ENCODE measurements at places on chromosomes 1 and 21.

- peak; percentile 44 for DNase-seq
Measured at GRCh38 chr1:207917080-207917479, 6.2 kb upstream of the CD34 start.

GRCh38 chr1:27536010-27536757 lies 46.2 kb upstream of the WASF2 start:
- no peak for DNase-seq

- DNase-seq = no peak
Measured at GRCh38 chr21:29520171-29520570, 221.4 kb downstream of the BACH1 start.

GRCh38 chr1:55893155-55893554 lies 678.0 kb upstream of the USP24 start:
- DNase-seq = peak; percentile 7

DNA sequence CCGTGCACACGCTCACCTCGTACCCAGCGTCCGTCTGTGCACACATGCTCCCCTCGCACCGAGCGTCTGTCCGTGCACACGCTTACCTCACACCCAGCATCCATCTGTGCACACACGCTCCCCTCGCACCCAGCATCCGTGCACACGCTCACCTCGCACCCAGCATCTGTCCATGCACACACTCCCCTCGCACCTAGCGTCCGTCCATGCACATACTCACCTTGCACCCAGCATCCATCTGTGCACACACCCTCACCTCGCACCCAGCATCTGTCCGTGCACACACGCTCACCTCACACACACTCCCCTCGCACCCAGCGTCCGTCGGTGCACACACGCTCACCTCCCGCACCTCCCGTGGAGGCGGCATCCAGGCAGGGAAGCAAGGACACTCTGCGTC lies 24.4 kb upstream of the COL18A1 start:
- DNase-seq = no peak

DNA sequence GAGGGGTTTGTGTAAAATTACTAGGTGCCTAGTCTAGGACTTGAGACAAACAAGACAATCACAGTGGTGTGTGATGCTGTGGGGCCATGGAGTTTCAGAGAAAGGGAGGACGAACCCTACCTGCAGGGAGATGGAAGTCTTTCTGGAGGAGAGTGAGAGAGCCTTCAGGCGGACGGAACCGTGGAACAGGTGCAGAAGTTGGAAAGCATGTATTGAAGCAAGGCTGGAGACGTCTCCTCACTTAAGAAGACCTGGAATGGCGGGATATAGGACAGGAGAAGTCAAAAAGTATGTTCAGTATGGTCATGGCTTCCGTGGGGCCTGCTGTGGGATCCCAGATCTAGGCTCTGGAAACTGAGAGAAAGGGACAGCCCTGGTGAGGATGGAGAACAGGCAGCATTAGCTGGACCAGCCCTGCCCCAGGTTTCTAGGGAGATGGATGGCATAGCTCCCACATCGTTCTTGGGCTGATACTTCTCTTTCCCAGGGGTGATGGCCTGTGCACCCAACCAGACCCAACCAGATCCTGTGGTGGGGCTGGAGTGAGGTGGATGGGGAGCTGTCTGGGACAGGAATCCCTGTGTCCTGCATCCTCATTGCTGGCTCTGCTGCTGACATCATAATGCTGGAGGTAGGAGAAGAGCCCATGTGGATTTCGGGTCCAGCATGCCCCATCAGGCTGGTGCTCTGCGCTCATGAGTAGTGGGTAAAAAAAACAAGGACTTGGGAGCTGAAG lies 15.0 kb upstream of the LRP8 start:
- no peak for DNase-seq

DNA sequence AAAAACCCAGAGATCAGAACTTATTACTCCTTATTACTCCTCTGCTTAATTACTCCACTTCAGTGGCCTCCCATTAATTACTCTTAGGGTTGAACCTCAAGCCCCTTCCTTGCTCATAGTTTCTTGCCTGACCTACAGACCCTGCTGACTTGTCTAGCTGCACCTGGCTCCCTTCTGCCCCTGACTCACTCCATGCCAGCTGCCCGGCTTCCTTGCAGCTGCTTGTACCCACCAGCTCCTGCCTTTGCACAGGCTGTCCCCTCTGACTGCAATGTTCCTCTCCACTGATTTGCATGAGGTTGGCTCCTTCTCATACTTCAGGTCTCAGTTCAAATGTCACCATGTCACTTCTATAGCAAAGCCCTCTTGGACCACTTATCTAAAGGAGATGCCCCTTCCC lies 1.9 kb upstream of the PTPRU start:
- no peak for DNase-seq

GRCh38 chr1:186829686-186830587 lies 1.2 kb downstream of the PLA2G4A start:
- no peak for DNase-seq

DNA sequence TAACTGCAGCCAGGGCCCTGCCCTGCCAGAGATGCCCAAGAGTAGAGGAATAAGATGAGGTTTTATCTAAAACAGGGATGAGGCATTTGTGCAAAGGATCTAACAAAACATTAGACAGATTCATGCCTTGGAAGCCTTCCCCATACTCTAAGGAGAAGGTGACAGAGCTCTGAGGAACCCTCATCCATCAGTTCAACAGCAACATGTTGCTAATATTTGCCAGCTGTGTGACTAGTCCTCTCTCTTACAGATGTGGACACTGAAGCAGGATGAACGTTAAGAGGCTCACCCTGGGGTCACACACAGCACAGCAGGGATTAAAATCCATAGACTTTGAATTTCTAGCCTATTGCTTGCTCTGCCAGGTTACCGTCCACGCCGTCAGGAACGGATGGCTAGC lies 99.0 kb downstream of the ZBTB18 start:
- no peak for DNase-seq

DNA sequence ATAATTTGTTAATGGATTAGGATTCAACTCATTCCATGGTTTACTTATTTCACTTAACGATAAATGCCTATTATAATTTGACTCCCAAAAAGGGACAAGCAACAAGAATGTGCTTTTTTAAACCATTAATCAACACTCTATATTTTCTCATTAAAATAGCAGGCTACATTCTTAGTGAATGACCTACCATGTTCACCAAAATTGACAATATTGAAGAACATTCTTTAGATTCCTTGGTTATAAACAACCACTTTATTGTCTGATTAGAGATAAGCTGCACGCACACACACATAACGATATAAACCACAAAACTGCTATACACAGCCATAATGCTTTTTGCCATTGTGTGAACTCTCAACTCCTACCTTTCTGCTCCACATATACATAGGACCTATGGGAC lies 75.4 kb upstream of the LRRC7 start:
- no peak for DNase-seq

DNA sequence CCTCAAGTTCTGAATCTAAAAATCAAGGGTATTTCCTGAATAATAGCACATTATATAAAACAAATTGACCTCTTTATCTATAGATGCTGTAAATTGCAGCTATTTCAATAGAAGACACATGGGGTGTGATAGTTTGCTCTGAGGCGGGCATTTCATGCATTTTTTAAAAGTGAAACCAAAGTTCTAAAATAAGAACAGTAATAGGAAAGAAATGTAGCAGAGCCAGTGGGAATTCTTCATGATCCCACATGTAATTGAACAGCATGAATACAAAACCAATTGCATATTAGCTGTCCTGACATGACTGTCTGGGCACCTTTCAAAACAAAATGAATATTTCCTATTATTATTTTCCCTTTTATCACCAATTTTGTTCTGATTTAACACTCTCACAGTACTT lies 85.0 kb downstream of the RGS21 start:
- DNase-seq = no peak

DNA sequence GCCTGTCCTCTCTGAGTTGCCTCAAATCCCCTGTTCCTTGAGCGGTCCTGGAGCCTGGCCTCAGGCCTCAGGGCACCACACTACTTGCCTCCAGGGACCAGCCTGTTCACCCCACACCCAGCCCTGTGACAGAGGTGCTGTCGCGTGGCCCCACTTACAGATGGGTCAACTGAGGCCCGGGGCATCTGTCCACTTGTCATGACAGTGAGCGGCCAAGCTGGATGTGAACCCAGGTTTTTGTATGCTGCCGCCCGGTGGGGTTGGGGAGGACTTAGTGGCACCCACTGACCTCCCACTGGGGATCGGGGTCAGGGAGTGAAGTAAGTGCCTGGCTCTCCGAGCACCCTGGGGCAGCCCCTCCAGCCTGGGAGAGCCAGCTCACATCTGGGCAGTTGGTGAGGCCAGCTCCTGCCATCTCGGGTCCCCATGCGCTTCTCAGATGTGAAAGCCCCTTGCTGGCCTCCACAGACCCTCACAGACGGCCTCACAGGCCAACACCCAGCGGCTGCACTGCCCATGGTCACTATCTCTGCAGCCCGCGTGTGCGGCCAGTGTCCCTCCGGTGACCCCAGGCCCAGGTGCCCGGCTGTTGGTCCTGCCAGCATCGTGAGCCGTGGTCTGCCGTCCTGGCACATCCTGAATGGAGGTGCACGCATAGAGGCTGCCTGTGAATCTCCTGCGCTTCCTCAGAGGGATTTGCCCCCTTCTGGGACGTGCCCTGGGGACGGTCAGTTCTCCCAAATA lies 9.3 kb upstream of the FAAP20 start:
- DNase-seq = no peak

GRCh38 chr1:206685769-206686477 lies 1.2 kb downstream of the MAPKAPK2 start:
- peak; percentile 59 for DNase-seq

DNA sequence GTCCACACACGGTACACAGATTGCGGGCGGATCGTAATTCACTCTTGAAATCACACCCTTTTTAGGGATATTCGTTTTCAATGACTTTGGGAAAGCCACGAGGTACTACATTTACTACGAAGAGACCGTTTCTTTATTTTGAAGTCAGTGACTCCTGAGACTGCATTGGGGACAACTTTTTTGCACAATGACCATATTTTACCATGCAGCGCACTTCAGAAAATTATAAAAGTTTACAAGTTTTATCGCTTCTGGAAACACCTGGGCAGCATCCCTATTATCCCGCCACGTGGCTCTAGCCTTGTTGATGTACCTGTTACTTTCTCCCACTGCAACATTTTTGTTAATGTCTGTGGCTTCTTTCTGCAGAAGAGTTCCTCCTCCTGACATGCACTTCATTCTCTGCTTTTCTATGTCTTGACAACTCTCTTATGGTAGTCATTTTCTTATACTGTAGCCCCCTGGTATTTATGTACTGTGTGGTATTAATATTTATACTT lies 1.3 kb upstream of the AKT3 start:
- no peak for DNase-seq

- no peak for DNase-seq
Measured at GRCh38 chr1:217392441-217392840, 238.4 kb downstream of the GPATCH2 start.

DNA sequence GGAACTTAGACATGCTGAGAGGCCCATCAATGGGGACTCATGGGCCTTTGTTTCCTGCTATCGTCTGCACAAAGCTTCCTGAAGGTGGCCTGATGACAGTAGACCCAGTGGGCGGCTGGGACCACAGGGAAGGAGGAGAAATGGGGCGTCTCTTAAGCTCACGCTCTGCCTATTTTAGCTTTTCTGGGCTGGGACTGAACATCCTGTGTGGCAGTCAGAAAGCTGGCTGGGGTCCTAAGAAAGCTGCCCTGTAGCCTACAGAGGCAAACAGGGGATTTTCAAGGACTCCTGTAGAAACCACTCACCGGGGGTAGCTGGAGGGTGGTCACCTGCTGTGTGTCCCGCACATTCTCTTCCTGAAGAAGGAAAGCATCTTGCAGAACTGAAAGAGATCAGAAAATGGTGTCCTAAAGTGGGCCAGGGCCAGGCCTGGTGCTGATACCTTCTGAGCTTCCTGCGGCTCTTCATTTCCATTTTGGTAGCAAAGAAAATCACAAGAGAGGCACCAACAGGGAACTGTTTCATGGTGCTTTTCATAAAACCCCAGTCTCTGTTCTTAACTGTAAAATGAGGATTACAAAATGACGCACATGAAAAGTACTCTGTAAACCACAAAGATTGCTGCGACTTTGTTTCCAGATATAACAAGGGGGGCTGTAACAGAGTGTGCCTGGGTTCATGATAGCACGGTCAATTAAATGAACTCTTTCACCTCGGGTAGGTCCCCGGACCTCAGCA lies 8.6 kb downstream of the ZNF496 start:
- no peak for DNase-seq

- DNase-seq = no peak
Measured at GRCh38 chr1:111908011-111908621, 81.4 kb downstream of the KCND3 start.

GRCh38 chr1:74952786-74953185 lies 181.4 kb upstream of the LHX8 start:
- no peak for DNase-seq

DNA sequence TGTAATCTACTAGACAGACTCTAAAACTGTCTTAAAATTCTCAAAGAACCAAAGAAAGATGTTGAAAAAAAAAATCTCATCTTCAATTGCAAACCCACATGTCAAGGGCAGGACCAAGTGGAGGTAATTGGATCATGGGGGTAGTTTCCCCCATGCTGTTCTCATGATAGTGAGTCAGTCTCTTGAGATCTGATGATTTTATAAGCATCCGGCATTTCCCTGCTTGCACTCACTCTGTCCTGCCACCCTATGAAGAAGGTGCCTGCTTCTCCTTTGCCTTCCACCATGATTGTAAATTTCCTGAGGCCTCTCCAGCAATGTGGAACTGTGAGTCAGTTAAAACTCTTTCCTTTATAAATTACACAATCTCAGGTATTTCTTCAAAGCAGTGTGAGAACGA lies 257.0 kb downstream of the HHIPL2 start:
- DNase-seq = no peak

GRCh38 chr1:111615870-111616715 lies 3.5 kb upstream of the RAP1A start:
- no peak for DNase-seq

GRCh38 chr1:36576118-36576517 lies 93.4 kb upstream of the CSF3R start:
- peak; percentile 88 for DNase-seq

- no peak for DNase-seq
Measured at GRCh38 chr1:205239078-205239477, 11.3 kb downstream of the TMCC2 start.

DNA sequence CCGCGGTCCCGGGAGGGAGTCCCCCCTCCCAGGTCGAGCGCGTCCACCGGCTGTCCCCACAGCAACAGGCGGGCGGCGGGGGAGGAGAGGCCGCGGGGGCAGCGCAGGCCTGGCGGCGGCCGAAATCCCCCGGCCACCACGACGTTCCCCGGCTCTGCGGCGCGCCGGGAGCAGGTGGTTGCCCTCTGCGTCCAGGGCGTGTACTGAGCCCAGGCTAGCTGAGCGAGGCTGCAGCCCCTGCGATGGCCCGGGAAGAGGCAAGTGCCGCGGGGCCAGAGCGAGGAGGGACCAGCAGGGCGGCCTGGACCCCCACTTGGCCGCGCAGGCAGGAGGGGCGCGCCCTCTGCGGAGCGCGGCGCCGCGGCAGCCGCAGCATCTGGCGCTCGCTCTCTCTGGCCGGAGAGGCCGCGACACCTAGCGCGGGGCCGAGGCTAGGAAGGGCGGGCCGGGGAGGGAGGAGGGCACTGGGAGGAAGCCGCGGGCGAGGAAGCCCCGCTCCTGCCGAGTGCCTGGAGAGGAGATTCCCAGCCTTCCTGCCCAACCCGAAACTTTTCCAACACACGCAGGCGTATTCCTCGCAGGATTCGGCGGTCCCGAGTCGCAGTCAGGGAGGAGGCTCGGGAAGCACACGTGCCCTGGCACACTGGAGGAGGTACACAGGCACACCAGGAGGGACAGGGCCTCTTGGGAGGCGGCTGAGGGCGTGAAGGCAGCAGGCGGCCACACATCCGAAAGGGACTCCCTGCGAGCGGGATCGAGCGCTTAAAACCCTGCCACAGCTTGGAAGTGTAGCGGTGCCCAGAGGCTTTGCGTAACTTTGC lies 4.9 kb upstream of the PROX1 start:
- no peak for DNase-seq

Data from K562 (cell line).